ENCODE measurements at places on chromosomes 3 and 15.

GRCh38 chr15:90530250-90531051 lies 728 bp downstream of the CRTC3 start:
- no peak for DNase-seq

- DNase-seq = no peak
Measured at GRCh38 chr3:38630606-38631005, 18.9 kb downstream of the SCN5A start.

- no peak for DNase-seq
Measured at GRCh38 chr3:35275768-35276167, 363.6 kb upstream of the ARPP21 start.

DNA sequence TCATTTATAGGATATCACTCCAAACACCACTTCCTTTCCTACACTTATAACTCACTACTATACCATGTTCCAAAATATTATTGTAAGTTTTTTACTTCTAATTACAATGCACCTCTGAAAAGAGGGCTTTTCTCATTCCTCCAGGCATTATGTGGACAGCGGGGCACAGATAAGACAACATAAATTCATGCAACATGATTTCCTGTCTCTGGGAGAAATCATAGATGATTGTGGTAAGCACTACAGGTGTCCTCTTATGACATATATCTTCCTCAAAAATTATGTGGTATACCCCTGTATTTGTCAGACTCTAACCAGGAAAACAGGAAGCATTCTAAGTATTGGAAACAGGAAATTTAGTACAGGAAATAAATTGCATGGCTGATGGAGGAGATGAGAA lies 45.7 kb upstream of the INO80 start:
- DNase-seq = no peak

DNA sequence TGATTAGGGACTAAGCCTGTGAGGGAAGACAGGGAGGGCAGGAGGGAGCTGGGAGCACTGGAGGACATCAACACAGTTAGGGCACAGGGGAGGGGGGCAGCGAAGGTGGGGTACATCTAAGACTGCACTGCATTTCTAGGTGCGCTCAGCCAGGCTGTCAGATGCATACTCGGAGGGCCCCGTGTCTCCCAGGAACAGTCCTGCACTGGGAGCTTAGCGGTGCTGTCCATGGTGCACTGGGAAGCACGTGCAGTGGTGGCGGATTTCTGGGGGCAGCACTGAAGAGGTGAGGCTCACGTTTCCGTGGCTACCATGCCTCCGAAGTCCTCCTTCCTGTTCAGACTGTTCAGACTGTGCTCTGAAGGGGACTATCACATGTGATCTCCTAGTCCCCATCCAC lies 54.4 kb downstream of the ROPN1B start:
- no peak for DNase-seq

- no peak for DNase-seq
Measured at GRCh38 chr3:94162700-94163099, 99.8 kb downstream of the NSUN3 start.

DNA sequence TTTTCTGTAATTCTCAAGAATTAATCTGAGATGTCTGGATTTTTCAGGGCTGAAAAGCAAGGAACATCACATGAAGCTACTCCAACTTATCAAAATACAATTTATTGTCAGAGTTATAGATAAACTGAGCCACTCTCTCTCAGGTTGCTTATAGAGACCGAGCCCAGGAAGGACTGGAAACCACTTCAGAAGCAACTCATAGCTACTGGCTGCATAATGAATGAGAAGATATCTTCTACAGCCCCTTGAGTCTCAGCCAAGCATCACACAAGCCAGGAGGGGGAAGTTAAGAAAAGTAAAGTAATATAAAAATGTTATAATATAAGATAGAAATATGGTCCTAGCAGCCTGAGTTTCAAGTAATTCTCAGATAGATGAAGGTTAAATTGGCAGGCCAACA lies 186.0 kb downstream of the TNIK start:
- no peak for DNase-seq

DNA sequence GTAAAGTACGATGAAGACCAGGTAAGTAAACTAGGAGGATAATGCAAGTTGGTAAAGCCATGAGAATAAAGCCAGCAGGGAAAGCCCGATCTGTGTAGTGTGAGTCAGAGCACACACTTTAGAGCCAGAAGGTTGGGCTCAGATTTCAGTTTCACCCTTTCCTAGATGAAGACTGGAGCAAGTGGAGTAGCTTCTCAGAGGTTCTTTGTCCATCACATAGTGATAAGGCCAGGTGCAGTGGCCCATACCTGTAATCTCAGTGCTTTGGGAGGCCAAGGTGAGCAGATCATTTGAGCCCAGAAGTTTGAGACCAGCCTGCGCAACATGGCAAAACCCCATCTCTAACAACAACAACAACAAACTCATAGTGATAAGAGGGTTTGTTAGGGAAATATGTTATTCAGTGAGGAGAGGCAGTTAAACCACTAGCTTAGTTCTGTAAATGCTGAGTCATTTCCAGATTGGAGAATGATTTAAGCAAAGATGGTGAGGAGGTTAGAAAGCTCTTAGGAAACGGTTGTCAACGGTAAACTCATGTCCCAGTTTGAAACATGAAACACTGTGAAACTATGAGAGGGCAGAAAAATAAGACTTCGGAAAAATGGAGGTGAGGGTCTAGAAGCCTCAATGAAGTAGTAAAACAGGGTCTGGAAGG lies 39.0 kb downstream of the IL12A start:
- no peak for DNase-seq

DNA sequence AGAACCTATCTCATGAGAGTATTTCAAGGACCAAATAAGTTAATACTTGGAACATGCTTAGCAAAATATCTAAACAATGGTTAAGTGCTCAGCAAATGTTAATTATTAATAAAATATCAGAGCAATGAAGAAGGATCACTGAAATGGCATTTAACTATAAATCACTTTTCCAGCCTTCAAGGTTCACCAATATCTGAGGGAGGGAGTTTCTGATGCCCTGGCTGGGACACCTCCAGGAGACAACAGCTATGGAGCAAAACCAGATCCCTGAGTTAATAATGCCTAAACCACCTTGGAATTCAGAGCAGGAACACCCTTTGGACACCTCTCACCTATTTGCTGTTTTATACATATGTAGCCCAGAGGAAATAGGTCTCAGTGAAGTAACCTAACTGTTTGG lies 6.4 kb upstream of the FAM174B start:
- no peak for DNase-seq

DNA sequence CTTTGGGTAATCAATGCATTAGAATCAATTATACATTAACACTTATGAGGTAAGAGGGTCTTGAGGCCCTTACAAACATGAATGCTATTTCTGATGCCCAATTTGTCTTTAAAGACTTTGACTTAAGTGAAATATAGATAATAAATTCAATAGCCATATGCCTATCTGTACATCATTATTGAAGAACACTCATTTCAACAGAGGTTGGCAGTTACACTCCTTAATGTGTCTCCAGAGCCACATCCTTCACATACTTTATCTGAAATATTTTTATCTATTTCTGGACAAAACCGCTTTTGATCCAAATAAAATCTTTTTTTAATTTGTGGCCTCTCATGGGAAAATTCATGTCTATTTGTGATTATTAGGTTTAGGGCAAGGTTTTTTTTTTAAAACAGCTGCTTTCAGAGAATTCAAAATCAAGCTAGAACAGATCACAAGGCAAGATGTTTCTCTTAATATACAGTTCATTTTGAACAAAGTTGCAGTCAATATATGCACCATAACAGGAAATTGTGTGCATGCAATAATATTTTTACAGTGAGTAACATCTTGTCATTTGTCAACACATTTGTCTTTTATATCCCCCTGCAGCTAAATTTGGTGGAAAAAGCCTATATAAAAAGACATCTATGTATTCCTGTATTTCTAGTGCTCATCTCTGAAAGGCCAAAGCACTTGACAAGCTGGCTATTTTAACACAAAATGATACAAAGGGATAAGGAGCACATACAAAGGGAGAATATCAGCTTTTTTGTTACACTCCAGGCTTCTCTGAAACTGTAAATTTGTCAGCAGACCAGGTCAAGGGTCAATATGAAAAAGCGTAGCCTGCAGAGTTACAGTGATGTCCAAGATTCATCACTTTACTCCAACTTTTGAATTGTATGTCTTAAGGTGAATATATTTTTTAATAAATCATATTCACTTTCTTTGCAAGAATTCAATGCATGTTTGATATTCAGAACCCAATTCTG lies 146.2 kb upstream of the DPH6 start:
- DNase-seq = no peak

DNA sequence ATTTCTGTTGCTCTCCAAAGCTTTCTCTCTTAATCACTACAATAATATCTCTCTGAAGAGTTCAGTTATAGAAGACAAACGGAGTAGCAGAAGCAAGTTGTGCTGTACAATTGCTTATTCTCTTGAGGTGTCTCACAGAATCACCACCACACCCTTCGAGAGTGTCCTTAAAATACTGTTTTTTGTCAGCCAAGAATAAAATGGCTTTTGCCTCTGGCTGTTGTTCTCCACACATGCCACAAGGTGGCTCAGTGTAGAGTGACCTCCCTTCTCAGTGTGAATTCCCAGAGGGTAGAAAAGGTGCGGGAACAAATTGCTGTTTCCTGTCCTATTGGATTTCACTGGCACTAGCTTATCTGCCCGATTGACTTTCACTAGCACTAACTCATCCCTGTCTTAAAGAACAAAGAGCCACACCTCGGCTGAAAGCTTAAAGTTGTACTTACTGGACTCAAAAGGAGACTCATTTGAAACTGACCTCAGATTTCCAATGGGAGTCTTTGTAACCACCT lies 134.2 kb upstream of the SATB1 start:
- DNase-seq = peak; percentile 20

GRCh38 chr15:88621789-88622604 lies 857 bp downstream of the AEN start:
- no peak for DNase-seq

- DNase-seq = no peak
Measured at GRCh38 chr3:4795905-4796304, 183.3 kb upstream of the BHLHE40 start.

DNA sequence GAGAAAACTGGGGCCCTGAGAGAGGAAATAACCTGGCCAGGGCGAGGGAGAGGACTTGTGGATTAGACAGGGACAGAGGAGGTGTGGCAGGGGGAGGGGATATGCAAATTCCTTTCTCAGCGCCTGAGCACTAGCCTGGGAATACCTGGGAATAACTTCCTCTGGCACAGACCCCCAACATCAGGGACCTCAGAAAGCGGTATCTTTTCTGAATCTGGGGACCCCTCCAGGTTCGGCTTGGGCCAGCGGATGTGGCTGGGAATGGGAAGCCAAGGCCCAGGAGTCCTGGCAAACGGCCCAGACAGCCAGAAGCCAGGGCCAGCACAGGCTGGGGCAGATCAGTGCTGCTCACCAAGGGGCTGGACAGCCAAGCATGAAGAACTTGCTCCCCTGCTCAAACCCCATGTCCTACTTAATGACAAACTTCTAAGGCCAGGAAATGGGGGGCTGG lies 9.2 kb upstream of the ACSBG1 start:
- peak; percentile 12 for DNase-seq

DNA sequence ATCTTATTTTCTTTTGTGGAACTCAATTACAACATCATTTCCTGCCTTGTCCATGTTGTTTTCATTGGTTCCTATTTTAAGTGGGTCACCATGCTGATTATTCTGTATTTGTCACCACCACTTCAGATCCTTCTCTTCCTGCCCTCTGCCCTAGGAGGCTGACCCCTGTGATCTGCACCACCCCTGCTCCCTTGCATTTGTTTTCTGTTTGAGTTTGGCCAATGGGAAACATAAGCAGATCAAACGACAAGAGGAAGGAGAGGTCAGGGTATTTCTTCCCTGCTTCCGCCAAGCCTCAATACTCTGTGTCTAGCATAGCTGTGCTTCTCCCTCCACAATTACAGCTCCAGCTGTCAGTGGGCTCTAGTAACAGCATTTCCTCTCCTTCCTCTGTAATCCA lies 71.6 kb downstream of the IMPG2 start:
- no peak for DNase-seq

DNA sequence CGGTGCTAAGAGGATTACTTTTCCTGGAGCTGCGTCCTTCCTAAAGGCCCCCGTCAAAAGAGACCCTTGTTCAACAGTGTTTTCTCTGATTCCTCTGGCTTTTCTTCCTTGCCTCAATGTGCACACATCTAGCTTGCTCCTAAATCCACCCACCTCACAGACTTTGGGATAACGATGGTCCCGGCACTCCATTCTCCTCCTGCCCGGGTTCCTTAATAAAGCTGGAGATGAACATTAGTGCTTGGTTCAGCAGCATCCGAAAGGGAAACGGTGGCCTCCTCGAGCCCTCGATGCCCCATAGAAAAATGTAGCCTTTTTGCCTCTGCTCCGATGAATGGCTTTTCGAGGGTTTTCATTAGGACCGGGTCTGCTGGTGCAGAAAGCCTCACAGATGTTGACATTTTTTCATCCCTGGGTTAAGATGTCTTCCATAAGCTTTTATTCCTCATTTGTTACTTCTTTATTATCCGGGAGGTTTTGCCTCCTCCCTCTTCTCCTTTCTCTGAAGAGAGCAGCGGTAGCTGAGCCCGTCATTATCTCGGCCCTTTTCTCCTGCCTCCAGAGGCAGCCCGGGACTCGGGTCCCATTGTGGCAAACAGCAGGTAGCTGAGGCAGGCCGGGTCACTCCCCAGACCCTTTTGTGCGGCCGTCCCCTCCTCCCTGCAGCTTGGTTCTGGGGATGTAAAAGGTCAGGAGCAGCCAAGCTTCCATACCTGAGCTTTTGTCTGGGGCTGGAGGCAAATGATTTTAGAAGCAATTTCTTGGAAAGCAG lies 64.6 kb downstream of the CPN2 start:
- DNase-seq = no peak

DNA sequence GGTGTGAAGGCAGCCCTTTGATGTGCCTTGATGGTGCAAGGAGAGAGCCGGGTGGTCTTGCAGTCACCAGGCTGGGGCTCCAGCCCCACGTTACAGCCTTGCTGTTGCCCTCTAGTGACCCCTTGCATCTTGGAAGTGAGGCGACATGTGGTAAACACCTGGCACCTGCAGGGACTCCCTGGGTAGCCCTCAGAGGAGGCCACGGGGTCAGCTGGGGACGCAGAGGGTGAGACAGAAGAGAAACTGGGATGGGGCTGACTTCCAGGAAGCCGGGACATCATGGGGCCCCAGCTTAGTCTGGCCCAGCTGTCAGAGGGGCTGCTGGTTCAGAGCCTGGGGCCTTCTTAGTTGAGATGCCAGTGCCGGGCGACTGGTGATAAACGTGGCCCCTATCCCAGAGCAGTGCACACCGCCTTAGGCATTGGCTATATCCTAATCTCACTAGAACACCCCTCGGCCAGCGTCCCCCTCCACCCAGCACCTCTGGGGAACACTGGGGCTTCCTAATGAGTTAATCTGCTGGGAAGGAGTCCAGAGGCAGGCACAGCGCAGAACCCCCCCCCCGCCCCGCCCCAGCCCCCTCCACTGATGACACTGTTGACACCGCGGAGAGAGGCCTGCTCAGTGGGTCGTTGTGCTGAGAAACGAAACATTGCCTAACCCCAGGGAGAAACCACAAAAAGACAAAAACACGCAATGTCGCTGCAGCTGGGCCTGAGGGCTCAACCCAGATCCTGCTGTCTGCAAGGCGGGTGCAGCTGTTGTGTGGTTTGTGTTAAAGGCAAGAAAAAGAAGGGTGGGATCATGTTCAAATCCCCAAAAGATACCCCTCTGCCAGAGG lies 60.5 kb upstream of the KLF13 start:
- DNase-seq = no peak

GRCh38 chr3:138469874-138470273 lies 35.5 kb downstream of the ESYT3 start:
- DNase-seq = no peak

- no peak for DNase-seq
Measured at GRCh38 chr15:71180986-71181853, 65.9 kb downstream of the THSD4 start.
